ENCODE measurements at places on chromosomes 3 and 15.

DNA sequence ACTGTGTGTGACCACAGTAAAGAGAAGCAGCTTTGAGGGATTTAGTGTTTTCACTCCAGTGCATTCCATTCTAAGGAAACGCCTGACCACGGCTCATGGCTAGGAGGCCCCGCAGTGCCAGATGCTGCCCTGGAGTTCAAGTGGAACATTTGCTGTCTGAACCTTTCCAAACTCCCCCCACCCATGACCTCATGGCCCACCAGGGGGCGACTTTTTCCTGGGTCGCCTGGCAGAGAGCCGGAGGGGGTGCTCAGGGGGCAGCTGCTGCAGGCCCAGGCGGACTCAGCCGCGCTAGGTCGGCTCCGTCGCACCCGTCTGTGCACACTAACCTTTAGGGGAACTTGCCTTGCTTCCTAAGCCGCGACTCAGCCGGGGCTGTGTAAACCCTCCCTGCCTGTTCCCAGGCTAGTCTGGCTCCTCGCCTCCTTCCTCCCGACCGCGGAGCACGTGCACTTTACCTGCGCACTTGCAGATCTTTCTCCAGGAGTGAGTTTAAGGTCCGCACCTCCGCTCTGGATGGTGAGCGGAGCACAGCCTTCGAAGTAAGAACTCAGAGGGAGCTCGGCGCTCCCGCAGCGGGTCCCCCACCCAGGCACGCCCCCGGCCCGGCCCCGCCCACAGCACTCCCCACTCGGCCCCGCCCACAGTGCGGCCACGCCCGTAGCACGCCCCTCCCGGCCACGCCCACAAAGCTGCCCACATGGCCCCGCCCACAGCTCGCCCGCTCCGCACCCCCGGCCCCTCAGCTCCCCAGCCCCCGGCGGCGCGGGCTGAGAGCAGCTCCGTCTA is at the start of gene OCA2:
TSS of gene OCA2 (minus strand) at position 550 of the 789 bp plus-strand sequence. CDS start 17,441 bp downstream, outside the sequence.
- no peak for DNase-seq

DNA sequence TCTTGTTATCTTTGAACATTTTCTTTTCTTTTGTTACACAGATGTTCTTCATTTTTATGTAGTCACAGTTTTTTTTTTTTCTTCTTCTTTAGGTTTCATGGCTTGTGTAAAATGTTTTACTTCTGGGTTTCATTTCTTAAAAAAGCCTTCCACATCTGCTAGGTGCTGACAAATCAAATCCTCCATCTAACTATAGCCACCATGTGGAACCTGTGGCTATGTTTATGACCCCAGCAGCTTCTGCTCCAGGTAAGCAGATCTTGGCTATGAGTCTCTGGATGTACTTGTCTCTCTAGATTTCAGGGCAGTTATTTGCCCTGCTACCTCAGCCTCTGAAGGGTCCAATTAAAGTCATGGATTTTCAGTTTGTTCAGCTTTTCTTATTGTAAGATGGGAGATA is 44.5 kb downstream of the OXSM start:
- DNase-seq = no peak

- DNase-seq = no peak
Measured at GRCh38 chr3:194939949-194940770, 254.5 kb downstream of the FAM43A start.

GRCh38 chr15:79067072-79067833 is 23.3 kb downstream of the RASGRF1 start:
- no peak for DNase-seq

- no peak for DNase-seq
Measured at GRCh38 chr3:67515778-67516177, 138.6 kb downstream of the SUCLG2 start.

DNA sequence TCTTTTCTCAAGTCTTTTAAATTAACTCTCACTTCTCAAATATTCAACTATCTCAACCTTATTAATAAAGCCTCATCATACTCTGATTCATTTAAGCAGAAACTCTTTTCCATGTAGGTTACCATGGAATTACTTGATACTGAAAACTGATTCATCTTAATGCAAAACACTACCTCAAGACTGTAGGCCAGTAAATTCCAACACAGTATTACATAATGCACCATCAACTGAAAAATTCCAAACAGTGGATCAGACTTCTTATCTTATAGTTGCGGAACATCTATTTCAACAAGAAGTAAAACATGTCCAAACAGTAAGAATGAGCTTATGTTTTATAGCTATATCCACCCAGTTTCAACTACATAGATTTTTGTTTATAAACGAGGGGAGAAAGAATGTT is 124.5 kb downstream of the PEAK1 start:
- no peak for DNase-seq

DNA sequence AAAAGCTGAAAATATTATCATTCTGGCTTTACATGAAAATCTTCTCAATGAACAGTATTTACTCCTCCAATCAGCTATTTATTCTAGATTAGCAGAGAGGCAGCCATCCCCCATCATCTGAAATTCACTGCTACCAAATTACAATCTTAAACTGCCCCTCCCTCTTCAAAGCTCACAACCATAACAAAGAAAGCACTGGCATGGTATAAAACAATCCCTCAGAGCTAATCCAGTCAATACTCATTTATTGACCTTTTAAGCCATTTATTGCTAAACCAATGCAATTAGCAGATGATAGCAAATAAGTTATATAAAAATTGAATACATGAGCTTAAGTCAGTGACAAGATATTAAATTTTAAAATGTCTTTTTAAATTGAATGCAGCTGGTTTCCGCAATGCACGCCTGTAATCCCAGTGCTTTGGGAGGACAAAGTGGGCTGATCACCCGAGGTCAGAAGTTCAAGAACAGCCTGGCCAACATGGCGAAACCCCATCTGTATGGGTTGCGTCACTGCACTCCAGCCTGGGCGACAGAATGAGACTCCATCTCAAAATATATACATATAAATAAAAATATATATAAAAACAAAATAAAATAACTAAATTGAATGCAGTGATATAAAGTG is 12.1 kb downstream of the SLC4A7 start:
- no peak for DNase-seq

DNA sequence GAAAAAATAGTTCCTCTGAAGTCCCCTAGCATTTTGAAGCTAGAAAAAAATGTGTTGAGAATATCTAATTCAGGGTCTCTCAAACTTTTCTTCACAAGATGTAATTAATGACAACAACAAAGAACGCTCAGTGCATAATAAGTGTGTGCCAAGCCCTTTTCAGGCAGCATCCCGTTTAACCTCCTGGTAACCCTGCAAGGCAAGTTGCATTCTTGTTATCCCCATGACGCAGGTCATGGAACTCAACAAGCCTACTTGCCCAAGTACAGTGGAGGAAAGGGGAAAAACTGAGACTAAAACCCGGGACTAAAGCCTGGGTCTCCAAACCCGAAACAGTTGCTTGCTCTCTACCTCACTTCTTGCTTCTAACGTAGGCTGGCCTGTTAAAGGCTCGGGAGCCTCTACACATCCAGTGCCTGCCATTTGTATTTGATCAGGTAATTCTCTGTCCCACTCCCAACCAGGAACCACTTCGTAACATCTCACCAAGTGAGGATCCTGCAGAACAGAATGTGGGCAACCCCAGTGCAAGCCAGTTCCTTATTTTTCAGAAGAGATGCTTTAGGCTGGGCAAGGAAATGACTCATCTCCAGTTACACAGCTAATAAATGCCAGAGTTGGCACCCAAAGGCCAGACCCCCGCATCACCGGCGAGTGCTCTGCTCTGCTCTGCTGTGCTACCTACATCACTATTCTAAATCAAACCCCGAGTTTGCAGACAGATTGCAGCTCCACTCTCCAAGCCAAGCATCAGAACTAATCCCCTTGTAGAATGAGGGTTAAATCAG is 28.3 kb downstream of the LMCD1 start:
- no peak for DNase-seq

- DNase-seq = no peak
Measured at GRCh38 chr15:58840048-58840447, 68.9 kb downstream of the MINDY2 start.

- no peak for DNase-seq
Measured at GRCh38 chr3:143375698-143376097, 256.1 kb downstream of the CHST2 start.

DNA sequence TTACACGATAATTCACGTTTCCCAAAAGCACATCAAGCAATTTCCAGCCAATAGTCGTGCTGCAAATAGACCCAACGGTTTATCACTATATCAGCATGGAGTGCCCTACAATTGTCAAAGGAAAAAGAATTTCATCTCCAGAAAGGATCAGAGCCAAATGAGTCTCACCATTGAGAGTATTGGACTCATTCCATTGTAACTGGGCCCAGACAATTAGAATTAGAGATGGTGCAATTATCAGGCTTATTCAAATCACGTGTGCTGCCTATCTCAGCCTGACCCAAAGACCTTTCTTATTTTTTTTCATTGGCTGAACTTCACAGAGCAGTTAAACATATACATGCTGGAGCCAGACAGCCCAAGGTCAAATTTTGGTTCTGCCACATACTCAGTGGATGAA is 87.0 kb upstream of the LRTM1 start:
- no peak for DNase-seq

DNA sequence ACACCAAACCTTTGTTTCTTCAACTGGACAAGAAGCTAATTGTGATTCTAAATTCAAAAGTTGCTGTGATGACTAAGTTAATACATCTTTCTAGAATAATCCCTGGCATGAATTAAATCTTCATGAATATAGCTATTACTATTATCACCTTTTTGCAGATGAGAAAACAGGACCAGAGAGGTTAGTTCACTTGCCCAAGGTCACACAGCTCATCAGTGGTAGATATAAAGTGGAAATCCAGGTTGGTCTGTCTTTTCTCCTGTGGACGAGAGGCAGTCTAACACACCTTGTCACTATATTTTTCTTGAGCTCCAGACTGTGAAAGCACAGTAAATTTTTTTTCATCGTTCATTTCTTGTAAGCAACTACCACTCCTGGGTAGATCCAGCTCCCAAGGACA is 247.6 kb upstream of the LRTM1 start:
- DNase-seq = no peak

- DNase-seq = no peak
Measured at GRCh38 chr3:64450396-64450956, 225.2 kb upstream of the PRICKLE2 start.

DNA sequence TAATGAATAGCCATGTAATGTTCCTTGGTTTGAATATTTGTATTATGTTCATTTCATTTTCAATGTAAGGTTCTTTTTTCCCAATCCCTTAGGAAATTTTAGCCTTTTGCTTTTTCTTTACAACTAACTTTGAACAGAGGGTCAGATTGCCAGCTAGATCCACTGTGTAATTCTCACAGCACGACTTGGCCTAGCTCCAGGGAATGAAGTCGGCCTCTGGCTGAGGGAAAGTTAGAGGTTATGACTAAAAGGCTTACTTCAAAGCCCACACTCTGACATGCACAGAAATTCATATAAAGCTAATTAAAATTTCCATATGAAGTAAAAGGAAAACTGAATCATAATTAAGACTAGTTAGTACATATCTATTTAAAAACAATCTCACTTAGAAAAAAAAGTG is 38.7 kb downstream of the ROBO1 start:
- no peak for DNase-seq

DNA sequence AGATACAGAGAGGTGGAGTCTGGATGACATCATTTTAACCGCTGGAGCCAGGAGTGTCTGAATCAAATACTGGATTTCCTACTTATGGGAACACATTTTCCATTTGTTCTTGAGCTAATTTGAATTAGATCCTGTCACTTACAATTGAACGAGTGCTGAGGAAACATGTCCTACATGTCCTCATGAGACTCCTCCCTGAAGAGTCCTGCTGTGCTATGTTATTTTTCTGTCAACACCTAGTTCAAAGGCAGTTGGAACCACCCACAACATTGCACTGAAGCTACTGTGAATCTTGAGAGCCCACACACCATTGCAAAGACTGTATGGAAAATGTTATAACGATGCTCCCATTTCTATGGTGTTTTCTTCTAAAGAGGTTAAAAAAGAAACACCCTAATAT is 123.5 kb upstream of the CRBN start:
- no peak for DNase-seq

DNA sequence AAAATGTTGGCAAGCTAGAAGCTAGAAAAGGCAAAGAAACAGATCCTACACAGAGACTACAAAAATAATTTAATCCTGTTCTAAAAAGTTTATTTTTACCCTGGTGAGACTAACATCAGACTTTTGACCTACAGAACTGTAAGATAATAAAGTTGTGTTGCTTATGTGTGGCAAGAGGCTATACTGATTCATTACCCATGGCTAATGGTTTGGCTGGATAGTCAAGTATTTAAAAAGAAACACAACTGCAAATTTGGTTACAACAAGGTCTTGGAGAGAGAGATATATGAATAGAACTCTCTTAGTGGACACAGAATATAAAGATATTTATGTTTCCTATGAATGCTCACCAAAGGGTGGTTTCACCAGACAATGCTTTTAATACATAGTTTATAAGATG is 364.2 kb upstream of the PLSCR5 start:
- no peak for DNase-seq

DNA sequence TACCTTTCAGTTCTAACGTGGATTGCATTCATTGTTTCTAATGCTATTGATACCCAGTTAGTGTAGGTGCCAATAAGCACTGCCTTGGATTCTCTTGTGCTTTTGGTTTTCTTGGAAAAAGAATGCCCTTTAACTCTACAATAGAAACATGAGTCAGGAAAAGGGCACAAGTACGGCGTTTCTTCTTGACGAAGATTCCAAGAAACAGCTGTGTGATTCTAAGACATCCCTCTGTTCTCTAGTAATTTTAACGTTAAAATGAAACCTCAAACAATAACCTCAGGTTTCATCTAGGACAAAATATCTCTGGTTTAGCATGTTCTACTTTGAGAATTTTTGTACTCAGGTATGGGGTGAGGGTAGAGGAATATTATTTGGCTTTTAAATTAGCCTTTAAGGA is 540.5 kb upstream of the ATP11B start:
- no peak for DNase-seq

DNA sequence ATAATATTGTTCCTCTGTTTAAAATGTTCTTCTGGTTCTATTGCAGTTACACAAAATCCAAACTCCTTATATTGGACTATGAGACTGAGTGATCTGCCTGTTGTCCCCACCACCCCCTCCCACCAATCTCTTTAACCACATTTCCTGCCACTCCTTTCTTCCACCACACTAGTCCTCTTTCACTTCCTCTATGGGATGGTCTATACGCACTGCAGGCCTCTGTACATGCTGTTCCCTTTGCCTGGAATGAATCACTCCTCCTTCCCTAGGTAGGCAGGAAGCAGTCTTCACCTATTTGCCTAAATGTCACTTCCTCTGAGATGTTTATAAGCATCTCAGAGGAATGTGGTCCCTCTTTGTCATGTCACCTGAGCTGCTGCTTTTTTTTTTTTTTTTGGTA is 4.0 kb downstream of the MAP2K1 start:
- no peak for DNase-seq

DNA sequence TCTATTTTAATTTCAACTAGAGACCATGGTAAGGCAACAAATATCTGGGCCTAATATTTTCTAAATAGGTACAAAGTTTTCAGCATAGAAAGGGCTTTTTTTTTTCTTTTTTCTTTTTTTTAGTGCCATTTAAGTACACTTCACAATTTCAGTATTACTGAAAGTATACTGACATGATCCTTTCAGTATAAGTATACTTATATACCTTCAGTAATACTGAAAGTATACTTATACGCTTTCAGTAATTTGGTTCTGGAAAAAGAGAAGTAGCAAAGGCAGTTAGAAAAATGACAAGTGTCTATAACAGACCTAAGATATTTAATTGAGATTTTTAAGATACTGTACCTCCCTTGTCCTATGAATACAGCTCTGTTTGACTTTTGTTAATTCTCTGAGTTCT is 339.2 kb downstream of the EPHA3 start:
- no peak for DNase-seq

- DNase-seq = no peak
Measured at GRCh38 chr3:180523040-180523439, 78.9 kb upstream of the TTC14 start.

- DNase-seq = no peak
Measured at GRCh38 chr3:178184833-178185232, 351.4 kb upstream of the KCNMB2 start.

GRCh38 chr3:194396539-194396858 is 2.6 kb downstream of the GP5 start:
- DNase-seq = no peak

Data from stimulated activated CD4-positive, alpha-beta T cell treated with anti-CD3 and anti-CD28 coated beads, Interleukin-15, amount 100 ng/mL, for 48 hours (primary cell).